ENCODE measurements at places on chromosomes 7 and 10.

GRCh38 chr7:134388336-134389019 is 70.4 kb downstream of the AKR1B1 start:
- DNase-seq: no peak

DNA sequence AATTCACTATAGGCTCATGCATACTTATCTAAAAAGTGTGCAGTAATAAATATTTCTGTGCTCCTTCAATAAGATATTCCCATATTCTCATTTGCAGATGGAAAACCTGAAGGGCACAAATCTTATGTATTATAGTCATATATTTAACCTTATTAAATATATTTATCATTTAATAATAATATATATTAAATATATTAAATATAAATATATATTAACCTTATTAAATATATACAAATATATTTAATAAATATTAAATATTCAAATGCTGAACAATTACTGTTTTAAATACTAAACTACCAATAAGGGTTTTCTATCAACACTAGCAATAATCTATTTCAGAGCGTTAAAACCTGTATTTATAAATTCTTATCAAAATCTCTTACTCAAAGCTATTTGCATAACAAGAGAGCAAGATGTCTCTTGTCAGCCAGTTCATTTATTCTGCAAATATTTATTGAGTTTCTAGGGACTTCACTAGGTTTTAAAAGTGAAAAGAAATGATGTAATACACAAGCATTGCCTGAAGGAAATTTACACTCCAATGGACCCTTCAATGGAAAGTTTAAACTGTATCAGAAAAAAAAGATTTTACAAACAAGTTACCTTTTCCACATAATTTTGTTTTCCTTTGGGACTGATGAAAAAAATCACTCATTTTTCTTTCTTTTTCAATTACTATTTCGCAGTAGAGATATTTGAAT is 159.2 kb downstream of the AGMO start:
- DNase-seq: no peak

- DNase-seq: no peak
Observed at GRCh38 chr10:104337521-104337984, 712 bp downstream of the ITPRIP start.

- DNase-seq: no peak
Observed at GRCh38 chr10:1570416-1571051, 166.8 kb downstream of the ADARB2 start.

DNA sequence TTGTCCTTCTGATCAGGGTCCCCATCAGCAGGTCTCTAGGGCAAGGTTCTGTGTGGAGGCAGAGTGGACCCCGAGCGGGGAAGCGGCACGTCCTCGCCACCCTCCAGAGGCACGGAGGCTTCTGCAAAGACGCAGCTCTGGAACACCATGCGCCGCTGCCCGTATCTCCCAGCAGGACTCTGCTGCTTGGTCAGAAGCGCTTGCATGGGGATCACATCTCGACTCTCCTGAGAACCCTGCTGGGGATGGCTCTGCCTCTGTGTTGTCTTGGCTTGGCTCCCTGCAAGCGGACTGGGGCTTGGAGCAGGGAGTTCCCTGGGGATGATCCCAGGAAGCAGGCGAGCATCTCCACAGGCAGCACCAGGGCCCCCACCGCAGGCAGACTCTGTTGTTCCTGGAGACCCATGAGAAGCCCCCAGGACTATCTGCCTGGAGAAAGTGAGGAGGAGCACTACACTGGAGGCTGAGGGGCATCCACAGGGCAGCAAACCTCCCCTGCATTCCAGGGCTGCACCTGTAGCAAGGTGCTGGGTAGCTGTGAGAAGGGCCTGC is 520.5 kb downstream of the GLRX3 start:
- DNase-seq: no peak

DNA sequence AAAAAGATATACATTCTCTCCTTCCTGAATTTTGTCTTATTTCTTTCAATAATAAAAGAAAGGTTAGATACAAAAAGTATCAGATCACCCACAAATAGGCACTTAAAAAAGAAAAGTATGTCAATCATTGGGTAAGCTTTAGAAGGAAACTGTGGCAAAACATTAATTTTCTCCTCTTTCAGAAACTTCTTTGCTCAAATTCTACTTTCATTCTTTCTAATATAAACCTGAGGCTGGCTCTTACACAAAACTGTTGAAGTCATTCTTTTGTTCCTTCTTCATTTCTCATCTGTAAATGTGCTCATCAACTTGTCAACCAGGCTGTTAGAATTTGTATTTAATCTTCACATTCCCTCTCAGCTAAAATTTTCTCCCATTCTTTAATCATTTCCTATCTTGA is 124.6 kb downstream of the LRRN3 start:
- DNase-seq: no peak

DNA sequence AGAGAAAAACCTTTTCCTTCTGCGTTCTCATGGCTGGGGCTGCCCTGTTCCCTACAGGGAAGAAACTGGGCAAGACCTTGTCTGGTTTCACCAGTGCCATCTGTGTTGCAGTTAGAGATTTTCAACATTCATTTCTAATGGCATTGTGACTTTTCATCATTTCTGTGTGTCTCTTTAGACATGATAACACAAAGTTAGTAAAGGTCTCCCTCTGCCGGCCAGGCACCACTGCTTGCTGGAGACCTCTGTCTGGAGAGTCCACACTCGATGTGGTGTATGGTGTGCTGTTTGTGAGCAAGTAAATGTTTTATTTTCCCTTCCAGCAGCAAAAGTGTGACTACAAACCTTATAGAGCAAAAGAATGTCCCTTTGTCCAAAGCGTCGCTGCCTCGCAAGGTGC is 213.5 kb downstream of the PAXIP1 start:
- DNase-seq: no peak

DNA sequence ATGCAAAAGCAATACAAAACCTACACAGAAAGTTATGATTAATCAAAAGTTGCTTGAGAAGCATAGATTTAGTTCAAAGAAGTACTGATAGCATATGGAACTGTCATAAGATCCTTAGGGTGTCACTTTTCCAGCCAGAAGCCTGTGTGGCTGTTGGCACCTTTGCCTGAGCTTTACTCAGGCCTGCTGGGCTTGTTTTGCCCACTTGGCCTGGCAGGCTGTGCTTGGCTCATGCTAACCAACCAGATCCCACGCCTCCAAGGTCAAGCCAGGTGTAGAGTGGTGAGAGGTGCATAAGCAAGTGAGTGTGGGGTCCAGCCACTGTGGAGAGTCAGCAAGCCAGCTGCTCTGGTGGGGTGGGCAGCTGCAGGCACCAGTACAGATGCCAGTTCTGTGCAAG is 12.0 kb upstream of the LIPA start:
- no peak for DNase-seq

- DNase-seq: no peak
Observed at GRCh38 chr7:12581897-12582296, 11.4 kb downstream of the SCIN start.

GRCh38 chr10:49362596-49363260 is 33.2 kb downstream of the DRGX start:
- DNase-seq: no peak

- DNase-seq: no peak
Observed at GRCh38 chr7:36607721-36608095, 116.6 kb downstream of the AOAH start.

DNA sequence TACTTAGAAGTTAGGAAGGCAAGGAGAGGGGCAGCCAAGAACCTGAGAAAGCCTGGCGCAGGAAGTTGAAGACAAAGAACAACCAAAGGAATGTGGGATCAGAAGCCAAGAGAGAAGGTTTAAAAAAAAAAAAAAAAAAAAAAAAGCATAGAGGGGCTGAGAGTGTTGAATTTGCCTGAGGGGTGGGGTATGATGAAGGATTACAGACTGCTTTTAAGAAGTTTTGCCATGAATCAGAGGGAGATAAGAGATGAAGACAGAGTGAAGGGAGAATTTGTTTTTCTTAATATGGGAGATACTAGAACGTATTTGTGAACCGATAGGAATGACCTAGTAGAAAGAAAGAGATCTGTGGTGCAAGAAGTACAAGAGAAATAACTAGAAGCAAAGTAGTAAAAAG is 6.7 kb downstream of the SLC26A4 start:
- DNase-seq: no peak

DNA sequence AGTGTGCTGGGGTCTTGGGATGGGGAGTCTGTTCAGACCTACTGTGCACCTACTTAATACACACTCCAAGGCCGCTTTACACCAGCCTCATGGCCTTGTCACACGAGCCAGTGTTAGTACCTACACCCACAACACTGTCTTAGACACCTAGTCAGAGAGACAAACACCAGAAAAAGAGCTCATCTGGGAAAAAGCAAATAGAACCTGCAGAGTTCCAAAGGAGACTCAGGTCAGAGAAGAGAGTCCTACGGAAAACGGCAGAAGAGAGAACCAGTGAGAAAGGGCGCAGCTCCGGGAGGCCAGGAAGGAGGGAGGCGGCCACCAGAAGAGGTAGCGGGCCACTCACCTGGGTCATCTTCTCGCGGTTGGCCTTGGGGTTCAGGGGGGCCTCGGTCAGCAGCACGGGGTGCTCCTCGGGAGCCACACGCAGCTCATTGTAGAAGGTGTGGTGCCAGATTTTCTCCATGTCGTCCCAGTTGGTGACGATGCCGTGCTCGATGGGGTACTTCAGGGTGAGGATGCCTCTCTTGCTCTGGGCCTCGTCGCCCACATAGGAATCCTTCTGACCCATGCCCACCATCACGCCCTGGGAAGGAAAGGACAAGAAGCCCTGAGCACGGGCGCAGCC is 105.3 kb upstream of the TNRC18 start:
- DNase-seq: no peak

DNA sequence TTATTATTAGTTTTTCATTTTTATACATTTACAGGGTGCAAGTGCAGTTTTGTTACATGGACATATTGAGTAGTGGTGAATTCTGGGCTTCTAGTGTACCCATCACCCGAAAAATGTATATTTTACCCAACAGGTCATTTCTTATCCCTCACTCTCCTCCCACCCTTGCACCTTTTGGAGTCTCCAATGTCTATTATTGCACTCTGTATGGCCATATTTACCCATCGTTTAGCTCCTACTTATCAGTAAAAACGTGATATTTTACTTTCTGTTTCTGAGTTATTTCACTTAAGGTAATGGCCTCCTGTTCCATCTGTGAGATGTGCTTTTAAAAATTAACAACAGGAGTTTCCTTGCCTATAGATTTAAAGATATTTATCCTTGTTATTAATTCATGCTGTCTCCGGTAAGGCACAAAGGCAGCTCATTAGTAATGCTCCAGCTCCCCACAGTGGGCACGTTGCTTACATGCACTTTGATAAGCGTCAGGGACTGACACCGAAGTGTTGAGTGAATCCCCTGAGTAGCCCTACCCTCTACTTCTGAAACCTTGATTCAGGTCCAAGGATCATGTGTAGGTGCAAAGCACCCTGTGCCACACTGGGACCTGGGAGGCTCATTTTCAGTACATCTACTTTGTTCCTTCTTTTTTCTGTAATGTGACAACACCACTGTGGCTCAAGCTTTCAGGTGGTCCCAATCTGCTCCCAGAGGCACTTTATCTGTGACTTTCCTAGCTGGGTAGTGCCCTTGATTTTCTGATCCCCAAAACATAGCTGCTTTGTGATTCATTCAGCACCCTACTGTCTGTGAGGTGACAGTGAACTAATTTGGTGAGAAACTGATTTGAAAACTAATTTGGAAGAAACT is 27.3 kb downstream of the HYAL4 start:
- peak; percentile 6 for DNase-seq

DNA sequence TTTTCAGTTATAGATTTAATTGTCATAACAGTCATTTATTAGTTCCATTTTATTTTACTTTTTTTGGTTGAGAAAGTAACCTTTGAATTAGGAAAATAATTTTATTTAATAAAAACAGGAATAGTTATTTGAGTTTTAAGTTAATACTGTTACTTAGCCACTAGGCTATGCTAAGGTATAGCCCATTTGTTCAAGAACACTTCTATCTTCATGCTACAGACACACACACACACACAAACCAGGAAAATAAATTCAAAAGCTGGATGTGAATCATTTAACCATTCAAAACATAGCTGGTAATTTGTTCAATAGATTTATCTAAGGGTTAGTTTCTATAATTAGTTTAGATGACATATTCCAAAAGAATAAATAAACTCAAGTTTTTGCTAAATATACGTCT is 148.4 kb downstream of the RNF133 start:
- no peak for DNase-seq

DNA sequence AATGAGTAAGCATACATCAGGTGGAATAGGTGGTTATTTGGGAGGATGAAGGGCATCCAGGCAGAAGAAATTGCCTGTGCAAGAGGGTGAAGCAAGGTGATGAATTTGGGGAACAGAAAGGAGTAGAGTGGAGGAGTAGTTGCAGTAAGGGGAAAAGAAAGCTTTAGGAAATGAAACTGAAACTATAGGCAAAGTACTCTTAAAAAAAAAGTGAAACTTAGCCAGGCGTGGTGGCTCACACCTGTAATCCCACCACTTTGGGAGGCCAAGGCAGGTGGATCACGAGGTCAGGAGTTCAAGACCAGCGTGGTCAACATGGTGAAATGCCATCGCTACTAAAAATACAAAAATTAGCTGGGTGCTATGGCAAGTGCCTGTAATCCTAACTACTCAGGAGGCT is 17.6 kb downstream of the NUP205 start:
- DNase-seq: no peak

GRCh38 chr7:127741764-127742375 is 89.9 kb downstream of the SND1 start:
- no peak for DNase-seq

GRCh38 chr10:79292026-79292766 is 55.1 kb upstream of the PPIF start:
- no peak for DNase-seq

Measured in CD4-positive, alpha-beta memory T cell (primary cell).